Smooth muscle cell of bladder (primary cell): ENCODE measurements at places on chromosomes 3 and 15. TPM values are rescaled to one million over a fixed set of nuclear protein-coding genes. Genes with fewer than 3 reads are reported as not detected.

Gene WDR5B
- total RNA-seq, result 4.1 and 4.8 TPM in 2 replicates

Gene REC114
- total RNA-seq, result not detected in 2 replicates

Gene ZNF717
- total RNA-seq, result 18.8 and 19.5 TPM in 2 replicates

Gene GOLGA8S
- under 0.01 TPM in 2 replicates for total RNA-seq

Gene RBMS3
- total RNA-seq, result 157 and 172 TPM in 2 replicates

Gene CCDC54
- total RNA-seq, result not detected in 2 replicates

Gene TTC23
- 25.2 and 26.5 TPM in 2 replicates for total RNA-seq

Gene XYLB
- 3.1 and 4.1 TPM in 2 replicates for total RNA-seq

Gene ATP11B
- 53.3 and 63.3 TPM in 2 replicates for total RNA-seq

Gene SEMA5B
- total RNA-seq, result not detected in 2 replicates

Gene PHLDB2
- total RNA-seq, result 57.5 and 58.2 TPM in 2 replicates
